ENCODE measurements at places on chromosomes 12 and 14. TPM values are rescaled to one million over a fixed set of nuclear protein-coding genes. Genes with fewer than 3 reads are reported as not detected.

DNA sequence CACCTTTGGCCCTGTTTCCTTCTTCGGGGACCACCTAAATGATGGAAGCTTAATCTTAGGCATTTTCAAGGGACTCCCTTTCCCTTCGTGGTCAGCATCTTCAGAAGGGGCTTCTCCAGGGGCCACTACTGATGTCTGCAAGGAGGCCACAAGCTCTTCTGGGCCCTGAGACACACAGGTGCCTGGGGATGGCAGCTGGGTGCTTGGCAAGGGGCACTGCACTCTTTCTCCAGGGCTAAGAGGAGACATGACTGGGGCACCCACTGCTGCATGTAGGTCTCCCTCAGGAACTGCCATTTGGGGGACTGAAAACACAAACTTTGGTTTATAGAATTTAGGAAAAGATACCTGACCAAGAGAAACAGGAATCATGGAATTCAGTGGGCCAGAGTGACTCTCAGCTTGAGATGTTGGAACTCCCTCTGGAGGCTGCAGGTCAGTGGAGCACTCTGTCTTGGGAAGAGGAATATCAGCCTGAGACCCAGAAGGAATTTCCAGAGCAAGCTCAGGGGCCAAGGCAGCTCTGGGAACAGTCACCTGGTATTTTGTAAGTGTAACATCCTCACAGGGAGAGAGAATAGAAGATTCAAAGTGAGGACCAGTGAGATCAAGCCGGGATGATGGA, 16.0 kb downstream of the PLD4 start:
- no peaks in the 10 kb centered on the region for H3K36me3 ChIP-seq
- H3K4me1 ChIP-seq, result no peaks in the 10 kb centered on the region
- H3K27me3 ChIP-seq, result no peaks in the 10 kb centered on the region

DNA sequence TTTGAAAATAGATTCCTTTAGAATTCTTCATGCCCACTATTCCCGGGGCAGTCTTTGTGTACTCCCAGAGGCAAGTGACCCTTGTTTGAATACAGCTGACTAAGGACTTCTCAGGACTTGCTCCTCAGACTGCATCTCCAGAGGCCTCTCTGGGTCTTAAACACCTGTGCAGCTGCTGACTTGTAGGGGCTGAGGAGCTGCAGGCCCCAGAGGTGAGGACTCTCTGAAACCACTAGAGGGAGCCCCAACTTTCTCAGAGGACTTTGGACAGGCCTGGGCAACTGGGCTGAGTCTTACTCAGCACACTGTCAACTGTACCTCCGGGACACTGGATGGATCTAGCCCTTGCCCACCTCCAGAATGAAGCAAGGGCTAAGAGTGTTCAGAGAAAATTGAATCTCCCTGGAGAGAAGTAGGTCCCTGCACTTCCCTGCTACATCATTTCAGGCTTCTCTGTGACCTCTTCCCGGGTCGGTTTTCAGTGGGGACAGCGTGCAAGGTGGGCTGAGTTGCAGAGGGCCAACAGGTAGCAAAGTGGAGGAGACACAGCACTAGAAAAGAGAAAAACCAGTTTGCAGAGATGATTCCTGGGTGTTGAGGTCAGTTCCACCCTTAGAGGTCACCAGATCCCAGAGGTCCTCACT, 164.6 kb downstream of the TMEM117 start:
- H3K36me3 ChIP-seq, result no peaks in the 10 kb centered on the region
- DNase-seq, result peak; percentile 8
- no peak overlapping the region for H3K27ac ChIP-seq
- no peaks in the 10 kb centered on the region for H3K4me1 ChIP-seq
- H3K27me3 ChIP-seq, result no peaks in the 10 kb centered on the region

GRCh38 chr12:67677166-67677565, 28.6 kb downstream of the DYRK2 start:
- H3K4me3 ChIP-seq, result no peak overlapping the region
- H3K4me1 ChIP-seq, result peaks cover 20% of the 10 kb centered on the region
- DNase-seq, result no peak
- H3K27ac ChIP-seq, result peak overlapping the region; percentile 57

DNA sequence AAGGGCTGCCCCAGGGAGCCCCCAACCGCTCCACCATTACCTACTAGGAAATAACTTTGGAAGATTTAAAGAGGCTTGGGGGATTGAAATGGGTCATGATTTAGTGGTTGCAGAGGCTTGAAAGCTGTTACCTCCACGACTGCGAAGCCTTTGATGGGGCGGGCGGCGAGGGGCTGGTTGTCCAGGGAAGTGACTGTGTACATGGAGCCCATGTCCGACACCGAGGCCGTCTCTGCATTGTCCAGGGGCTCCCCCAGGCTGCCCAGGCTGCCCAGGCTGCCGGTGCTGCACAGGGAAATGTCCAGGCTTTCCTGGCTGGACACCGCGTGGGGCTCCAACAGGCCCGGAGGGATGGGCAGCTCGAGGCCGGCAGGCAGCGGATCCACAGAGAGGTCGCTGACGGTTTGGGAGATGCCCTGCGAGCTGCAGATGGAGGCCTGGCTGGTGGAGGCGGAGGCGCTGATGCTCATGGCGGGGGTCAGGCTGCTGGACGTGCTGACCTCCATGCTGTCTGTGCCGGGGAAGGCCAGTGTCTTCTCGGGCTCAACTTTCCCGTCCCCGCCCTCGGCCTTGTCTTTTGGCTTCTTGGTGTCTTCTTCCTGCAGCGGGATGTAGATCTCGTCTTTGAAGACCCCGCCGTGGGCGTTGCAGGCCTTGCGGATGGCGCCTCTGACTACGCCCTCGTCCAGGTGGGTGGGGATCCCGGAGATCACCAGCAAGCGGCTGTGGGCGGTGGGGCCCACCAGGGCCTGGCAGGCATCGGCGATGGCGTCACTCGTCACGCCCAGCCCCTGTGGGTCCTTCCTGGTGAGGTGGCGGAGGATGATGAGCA, 58.9 kb downstream of the TRAFD1 start:
- no peaks in the 10 kb centered on the region for H3K27me3 ChIP-seq
- peaks cover 16% of the 10 kb centered on the region for H3K4me1 ChIP-seq
- DNase-seq, result no peak
- no peak overlapping the region for H3K27ac ChIP-seq
- H3K4me3 ChIP-seq, result no peak overlapping the region
- no peaks in the 10 kb centered on the region for H3K36me3 ChIP-seq

GRCh38 chr14:55589171-55589570, 9.2 kb downstream of the KTN1 start:
- peaks cover 32% of the 10 kb centered on the region for H3K4me1 ChIP-seq
- no peaks in the 10 kb centered on the region for H3K27me3 ChIP-seq
- H3K4me3 ChIP-seq, result no peak overlapping the region
- no peak for DNase-seq
- no peaks in the 10 kb centered on the region for H3K36me3 ChIP-seq

- peak overlapping the region; percentile 99 for H3K4me3 ChIP-seq
- H3K36me3 ChIP-seq, result no peaks in the 10 kb centered on the region
- peaks cover 6% of the 10 kb centered on the region for H3K4me1 ChIP-seq
- H3K27ac ChIP-seq, result peak overlapping the region; percentile 99
Observed at GRCh38 chr12:62601765-62602164, 135.1 kb downstream of the MON2 start.

DNA sequence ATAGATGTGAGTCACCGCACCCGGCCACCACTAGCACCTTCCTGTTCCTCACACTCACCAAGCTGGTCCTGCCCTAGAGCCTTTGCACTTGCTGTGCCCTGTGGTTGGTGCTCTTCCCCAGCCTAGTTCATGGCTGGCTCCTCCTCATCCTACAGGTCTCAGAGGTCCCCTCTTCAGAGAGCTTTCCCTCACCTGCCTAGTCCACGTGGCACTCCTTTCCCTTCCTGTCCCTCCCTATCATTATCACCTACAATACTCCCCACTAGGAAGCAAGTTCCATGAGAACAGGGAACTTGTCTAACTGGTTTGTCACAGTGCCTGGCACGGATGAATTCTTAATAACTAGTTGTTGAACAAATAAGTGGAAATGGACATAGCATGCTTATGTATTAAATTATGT, 24.0 kb upstream of the TMED10 start:
- DNase-seq, result no peak
- no peaks in the 10 kb centered on the region for H3K27me3 ChIP-seq
- no peak overlapping the region for H3K4me3 ChIP-seq
- H3K27ac ChIP-seq, result no peak overlapping the region

DNA sequence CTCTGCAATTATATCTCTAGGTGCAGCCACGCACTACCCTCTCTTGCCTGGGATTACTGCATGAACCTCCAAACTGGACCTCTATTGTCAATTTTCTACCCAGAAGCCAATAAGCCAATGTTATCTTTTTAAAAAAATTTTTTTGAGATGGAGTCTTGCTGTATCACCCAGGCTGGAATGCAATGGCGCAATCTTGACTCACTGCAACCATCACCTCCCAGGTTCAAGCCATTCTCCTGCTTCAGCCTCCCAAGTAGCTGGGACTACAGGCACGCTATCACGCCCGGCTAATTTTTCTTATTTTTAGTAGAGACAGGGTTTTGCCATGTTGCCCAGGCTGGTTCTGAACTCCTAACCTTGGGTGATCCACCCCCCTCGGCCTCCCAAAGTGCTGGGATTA, 11.2 kb upstream of the PXN start:
- no peak overlapping the region for H3K4me3 ChIP-seq
- no peaks in the 10 kb centered on the region for H3K27me3 ChIP-seq
- DNase-seq, result peak; percentile 21
- no peaks in the 10 kb centered on the region for H3K36me3 ChIP-seq

- H3K27me3 ChIP-seq, result no peaks in the 10 kb centered on the region
- H3K4me3 ChIP-seq, result no peak overlapping the region
- H3K27ac ChIP-seq, result no peak overlapping the region
Observed at GRCh38 chr14:95316821-95317220, 2.9 kb downstream of the CLMN start.

DNA sequence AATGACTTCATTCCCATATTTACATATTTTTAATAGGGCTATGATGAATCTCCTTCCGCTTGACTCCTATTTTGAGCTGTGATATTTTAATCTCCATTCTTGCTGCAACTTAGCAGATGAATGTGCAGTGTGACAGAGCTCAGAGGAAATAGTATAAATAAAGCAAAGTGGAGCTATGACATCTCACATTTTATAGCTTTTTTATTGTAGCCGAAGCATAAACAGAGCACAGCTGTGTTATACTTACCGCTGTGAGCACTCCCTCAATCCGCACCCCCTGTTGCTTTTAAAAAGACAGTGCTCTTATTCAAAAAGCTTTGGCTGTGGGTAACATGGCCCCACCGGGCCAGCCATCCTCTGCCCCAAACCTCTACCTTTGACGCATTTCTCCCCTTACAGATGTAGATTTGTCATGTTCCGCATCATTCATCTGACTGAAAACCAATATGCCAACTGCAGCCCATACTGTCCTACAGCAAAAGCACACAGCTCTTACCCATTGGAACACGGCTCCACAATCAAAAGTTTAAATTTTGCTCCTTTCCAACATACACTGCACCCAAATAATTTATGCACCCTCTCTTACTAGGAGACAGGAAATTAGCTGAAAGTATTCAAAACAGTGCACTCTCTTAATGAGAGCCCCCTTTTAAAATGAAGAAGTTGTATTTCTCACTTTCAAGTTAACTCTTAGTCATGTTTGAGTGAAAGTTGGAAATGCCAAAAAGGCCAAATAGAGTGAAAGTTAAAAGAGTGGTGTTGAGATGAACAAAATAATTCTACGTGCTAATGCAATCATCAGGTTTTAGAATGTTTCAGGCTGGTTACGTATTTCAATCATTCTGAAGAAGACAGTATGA, 429.3 kb upstream of the SOX5 start:
- no peaks in the 10 kb centered on the region for H3K27me3 ChIP-seq
- no peak overlapping the region for H3K27ac ChIP-seq

GRCh38 chr12:19988948-19989347, 379.4 kb upstream of the PDE3A start:
- no peaks in the 10 kb centered on the region for H3K27me3 ChIP-seq
- H3K4me1 ChIP-seq, result no peaks in the 10 kb centered on the region
- no peak for DNase-seq
- H3K36me3 ChIP-seq, result no peaks in the 10 kb centered on the region
- H3K27ac ChIP-seq, result no peak overlapping the region
- H3K4me3 ChIP-seq, result no peak overlapping the region

GRCh38 chr14:96895658-96896271, 98.6 kb downstream of the VRK1 start:
- DNase-seq, result no peak
- no peak overlapping the region for H3K4me3 ChIP-seq
- H3K4me1 ChIP-seq, result no peaks in the 10 kb centered on the region
- H3K27ac ChIP-seq, result no peak overlapping the region

DNA sequence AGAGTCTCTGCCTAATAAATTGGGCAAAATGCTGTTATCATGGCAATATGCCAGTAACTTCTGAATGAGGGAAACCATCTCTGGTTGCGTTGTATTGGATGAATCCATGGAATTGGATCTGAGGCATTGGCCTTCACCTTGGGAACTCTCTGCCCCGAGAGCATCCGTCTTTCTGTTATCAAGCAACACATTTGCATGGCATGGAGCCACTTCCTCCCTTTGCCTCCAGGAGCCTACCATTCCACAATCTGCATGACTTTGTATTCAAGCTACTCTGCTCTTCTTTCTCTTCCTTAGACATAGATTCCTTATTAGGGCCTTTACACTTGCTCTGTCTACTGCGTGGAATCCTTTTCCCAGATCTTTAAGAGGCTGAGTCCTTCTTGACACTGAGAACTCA, 57.2 kb downstream of the RIC8B start:
- H3K4me3 ChIP-seq, result no peak overlapping the region
- no peak for DNase-seq
- no peak overlapping the region for H3K27ac ChIP-seq
- no peaks in the 10 kb centered on the region for H3K27me3 ChIP-seq
- peaks cover 5% of the 10 kb centered on the region for H3K36me3 ChIP-seq
- H3K4me1 ChIP-seq, result no peaks in the 10 kb centered on the region

GRCh38 chr12:129570796-129571400, 332.9 kb downstream of the TMEM132D start:
- peak; percentile 2 for DNase-seq
- no peaks in the 10 kb centered on the region for H3K4me1 ChIP-seq
- no peak overlapping the region for H3K4me3 ChIP-seq
- H3K36me3 ChIP-seq, result no peaks in the 10 kb centered on the region
- H3K27ac ChIP-seq, result no peak overlapping the region
- H3K27me3 ChIP-seq, result no peaks in the 10 kb centered on the region

GRCh38 chr12:72191761-72192160, 80.4 kb upstream of the TRHDE start:
- H3K36me3 ChIP-seq, result no peaks in the 10 kb centered on the region
- no peak overlapping the region for H3K27ac ChIP-seq
- DNase-seq, result no peak
- no peaks in the 10 kb centered on the region for H3K27me3 ChIP-seq
- no peaks in the 10 kb centered on the region for H3K4me1 ChIP-seq

The OR4E2 gene
- not detected for total RNA-seq

The PCED1B gene
- total RNA-seq, result 2.4 TPM

The SERPINA10 gene
- total RNA-seq, result not detected

The WSCD2 gene
- total RNA-seq, result 0.10 TPM

The SDR9C7 gene
- total RNA-seq, result 0.17 TPM

The VASH1 gene
- 13.6 TPM for total RNA-seq

The MMP19 gene
- 4.7 TPM for total RNA-seq

The GLT1D1 gene
- 0.16 TPM for total RNA-seq

All from astrocyte (in vitro differentiated cells and primary cell).